ENCODE measurements at places on chromosomes 7 and 10.

- DNase-seq, result no peak
Measured at GRCh38 chr7:135283959-135284638, 50.5 kb downstream of the STRA8 start.

GRCh38 chr10:68251151-68251550 lies 19.2 kb upstream of the ATOH7 start:
- DNase-seq, result no peak

DNA sequence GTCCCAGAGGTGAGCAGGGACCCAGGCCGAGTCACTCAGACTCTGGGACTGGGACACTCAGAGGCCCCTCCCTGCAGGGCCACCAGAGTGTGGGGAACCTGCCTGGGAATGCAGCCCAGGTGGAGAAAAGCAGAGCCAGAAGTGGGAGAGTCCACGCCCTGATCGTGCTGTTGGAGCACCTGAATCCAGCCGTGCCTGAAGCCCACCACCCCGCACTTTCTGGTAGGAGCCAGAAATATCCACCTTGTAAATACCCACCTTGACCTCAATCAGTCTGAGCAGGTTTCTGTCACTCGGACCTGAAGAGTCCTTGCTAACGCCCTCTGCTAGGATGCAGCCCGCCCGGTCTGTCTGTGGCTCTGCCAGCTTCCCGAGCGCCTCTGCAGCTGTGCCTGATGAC lies 86.7 kb downstream of the PDGFA start:
- DNase-seq, result no peak

DNA sequence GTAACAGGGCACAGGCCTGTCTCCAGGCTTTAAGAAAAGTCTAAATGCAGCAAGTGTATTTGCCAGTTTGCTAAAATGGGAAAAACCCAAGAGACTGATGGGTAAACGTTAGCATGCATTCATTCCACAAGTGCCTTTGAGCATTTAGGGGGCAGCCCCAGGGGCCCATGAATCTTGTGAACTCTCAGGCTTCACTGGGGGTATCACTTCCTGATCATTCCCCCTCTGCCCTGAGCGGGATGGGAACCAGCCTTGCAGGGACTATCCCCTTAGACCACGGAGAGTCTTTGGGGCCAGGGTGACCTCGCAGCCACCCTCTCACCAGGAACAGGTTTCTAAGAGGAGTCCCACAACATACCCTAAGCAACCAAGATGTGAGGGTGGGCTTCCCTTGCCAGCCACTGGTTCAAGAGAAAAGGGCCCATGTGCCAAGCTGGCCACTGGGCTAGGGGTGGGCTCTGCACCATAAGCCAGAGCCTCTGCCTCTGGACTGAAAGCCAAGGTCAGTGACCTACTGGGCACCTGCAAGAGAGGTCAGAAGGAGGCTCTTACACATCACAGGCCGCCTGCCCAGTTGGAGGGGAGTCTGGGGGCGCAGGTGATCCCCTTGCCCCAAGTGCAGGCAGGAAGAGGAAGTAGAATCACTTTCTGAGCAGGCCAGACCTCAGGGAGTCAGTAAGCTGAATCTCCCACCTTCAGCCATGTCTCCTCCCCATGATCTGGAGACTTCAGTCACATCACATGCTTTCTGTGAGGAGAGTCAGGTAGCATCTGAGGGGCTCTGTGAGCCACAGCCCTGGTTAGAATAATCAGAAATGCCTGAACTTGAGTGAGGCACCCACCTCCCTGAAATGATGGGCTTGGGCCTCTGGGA lies 75.0 kb downstream of the C10orf105 start:
- DNase-seq, result no peak

- no peak for DNase-seq
Measured at GRCh38 chr10:113782986-113783704, 31.7 kb downstream of the PLEKHS1 start.

GRCh38 chr7:36048902-36049240 lies 104.2 kb upstream of the EEPD1 start:
- no peak for DNase-seq

GRCh38 chr7:42906181-42906580 lies 5.7 kb downstream of the C7orf25 start:
- no peak for DNase-seq

DNA sequence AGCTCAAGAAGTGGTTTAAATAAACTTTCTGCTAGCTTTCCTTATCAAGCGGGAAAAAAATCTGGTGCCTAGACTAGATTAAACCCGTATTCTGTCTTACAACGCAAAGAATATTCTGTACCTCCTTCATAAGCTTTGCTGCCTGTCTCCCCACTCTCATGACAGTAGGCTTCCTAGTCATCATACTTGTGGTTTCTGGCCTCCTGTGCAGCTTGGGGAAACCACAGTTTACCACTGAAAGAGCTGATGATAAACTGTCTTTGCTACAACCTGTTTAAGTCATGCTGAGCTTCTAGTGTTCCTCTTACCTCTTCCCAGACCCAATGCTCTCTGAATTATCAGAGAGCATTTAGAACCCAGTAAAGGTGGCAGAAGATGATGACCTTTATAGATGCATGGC lies 55.0 kb downstream of the PODXL start:
- peak; percentile 49 for DNase-seq

DNA sequence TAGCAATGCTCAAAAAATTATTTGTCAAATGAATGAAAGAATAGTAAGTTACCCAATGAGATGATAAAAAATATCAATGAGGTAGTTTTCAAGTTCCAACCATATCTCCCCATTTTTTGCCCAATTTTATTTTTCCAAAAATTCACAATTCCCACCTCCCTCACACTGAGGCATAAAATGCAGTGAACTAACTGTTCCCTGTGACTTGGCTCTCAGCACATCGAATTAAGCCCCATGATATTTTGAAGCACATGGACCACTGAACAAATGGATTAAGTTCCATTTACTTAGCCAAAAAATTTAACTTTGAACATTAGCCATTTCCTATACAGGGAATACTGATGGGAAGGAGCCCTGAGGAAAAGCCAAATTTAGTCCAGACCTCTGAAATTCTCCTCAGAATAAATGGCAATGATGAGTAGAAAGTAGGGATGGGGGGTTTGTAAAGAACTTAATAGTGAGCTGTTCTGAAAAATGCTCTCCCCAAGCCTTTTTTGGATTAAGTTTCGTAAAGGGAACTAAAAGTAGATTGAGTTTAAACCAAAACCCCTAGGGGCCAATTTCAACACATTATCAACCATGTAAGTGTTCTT lies 166.3 kb upstream of the GRM3 start:
- DNase-seq, result no peak

DNA sequence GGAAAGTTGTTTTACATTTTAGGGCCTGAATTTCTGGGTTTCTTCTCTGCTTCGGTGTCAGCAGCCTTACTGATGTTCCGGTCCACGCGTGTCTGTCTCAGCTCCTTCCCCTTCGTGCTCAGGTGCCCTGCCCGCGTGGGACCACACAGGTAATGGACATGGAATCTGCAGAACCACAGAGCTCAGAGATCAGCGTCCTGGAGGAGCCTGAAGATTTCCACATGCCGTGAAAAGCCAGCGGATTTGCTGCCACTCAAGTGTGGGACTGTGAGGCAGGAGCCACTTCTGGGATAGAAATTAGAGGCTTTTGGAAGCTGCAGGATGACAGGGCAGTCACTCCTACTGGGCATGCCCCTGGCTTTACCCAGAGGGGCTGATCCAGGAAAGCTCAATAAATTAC lies 666.1 kb upstream of the FOXK1 start:
- DNase-seq, result no peak

DNA sequence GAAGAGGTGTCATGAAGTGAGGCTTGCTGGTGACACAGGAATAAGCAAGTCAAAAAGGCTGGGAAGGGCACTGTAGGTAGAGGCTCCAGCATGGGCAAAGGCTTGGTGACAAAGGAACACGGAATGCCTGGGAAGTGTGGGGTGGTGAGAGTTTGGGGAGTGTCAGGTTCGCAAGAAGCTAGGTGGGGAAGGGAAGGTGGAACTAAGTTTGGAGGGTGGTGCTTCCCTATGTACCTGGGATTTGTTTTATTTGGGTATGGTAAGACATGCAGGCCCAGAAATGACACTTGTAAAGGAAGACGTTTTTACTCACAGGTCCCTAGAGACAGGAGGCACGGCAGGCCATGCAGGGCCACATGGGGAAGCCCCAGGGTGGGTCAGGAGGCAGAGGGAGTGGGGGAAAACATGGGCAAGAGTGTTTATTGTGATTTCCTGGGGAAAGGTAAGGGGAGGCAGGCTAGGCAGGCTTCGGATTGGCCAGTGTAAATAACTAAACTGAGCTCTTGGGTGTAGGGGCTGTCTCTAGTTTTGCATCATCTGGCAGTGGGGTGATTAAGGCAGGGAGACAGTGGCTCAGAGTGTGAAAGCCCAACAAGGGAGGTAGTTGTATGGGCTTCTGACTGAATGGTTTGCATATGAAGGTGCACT lies 52.1 kb downstream of the SH2D4B start:
- no peak for DNase-seq

DNA sequence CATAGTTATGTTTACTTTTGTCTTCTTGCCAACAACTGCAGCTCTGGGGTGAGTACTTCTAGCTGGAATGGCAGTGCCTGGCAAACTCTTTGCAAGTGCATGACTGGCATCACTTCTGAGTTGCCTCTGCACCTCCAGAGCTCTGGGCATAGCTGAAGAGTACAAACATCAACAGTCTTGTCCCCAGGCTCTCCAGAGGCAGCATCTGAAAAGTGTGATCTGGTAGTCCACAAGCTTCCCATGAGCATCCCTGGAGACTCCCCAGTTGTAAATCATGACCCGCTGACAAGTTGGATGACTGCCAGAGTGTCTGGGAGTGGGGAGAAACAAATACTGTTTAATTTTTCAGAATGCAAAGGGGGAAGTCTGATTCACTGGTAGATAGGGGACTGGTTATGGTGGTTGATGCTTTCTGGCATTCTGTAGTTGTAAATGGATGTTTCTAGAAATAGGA lies 138.9 kb upstream of the CDK13 start:
- DNase-seq, result peak; percentile 21

DNA sequence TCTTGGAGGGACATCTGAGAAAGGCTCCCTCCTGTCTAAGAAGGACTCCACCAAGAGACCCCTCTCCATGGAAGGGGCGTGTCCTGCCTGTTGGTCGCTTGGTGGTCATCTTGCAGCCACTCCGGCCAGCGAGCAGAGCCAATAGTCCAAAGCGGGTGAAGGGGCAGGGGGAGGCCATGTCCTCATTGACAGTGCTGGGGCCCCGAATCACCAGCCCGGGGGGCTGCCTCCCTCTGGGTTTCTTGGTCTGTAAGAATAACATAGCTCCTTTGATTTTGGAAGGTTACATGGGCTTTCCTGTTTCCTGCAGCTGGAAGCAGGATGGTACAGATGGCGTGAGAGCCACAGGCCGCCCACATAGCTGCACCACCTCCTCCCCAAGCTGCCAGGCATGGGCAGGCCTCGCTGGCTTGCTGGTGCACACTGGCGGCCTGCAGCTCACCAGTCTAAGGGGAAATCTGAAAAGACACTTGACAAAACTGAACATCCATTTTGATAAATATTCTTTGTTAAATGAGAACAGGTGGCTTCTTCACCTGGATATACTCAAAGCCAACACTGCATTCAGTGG lies 105.8 kb downstream of the ARHGAP22 start:
- no peak for DNase-seq

GRCh38 chr10:113340282-113340681 lies 212.6 kb upstream of the HABP2 start:
- DNase-seq, result no peak

- DNase-seq, result peak; percentile 44
Measured at GRCh38 chr7:105487579-105488571, 34.2 kb downstream of the PUS7 start.

- DNase-seq, result no peak
Measured at GRCh38 chr7:74598558-74598957, 59.0 kb upstream of the GTF2I start.

GRCh38 chr10:101061624-101062231 lies at the start of gene KAZALD1:
Gene KAZALD1 (plus strand): TSS chr10:101061989. CDS start chr10:101062593, 604 bp downstream.
- no peak for DNase-seq

DNA sequence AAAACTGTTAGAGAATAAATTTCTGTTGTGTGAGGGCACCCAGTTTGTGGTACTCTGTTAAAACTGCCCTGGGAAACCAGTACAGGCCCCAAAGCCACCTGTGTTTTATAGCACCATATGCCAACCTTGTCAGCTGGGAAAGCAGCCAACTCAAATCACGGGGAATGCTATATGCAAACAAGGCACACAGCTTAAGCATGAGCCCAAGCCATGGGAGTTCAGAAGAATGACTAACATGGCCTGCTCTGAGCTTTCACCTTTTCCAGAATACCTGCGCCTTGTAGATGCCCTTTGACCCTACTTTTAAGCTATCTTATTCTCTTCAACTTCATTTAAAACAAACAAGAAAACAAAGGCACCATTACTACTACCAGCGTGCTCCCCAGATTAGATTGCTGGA lies 5.5 kb upstream of the SLC25A13 start:
- no peak for DNase-seq

GRCh38 chr7:149317496-149317895 lies 55.5 kb downstream of the ZNF783 start:
- no peak for DNase-seq

- no peak for DNase-seq
Measured at GRCh38 chr10:124003871-124004662, 89.3 kb downstream of the CHST15 start.

DNA sequence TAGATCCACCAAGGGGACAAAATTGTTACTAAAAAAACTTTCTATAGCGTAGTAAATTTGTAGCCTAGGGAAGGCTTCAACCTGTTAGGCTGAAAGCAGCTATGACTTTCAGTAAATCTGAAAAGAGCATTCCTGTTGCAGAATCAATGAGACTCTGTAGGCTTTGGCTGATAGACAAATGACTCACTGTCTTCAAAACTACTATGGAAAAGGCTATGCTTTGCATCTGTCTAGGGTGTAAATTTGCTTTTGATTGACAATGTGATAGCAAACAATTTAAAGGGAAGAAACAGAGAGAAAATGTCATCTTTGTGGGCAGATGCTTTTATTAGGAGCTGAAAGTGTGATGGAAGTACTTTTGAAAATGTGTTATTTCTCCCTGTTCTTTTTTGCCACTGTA lies 60.6 kb downstream of the ARL5B start:
- DNase-seq, result no peak

- DNase-seq, result no peak
Measured at GRCh38 chr7:157278167-157278790, 58.5 kb upstream of the DNAJB6 start.

- DNase-seq, result peak; percentile 32
Measured at GRCh38 chr7:75971961-75972763, 22.2 kb downstream of the TMEM120A start.

- no peak for DNase-seq
Measured at GRCh38 chr7:155842496-155843265, 30.4 kb upstream of the SHH start.

DNA sequence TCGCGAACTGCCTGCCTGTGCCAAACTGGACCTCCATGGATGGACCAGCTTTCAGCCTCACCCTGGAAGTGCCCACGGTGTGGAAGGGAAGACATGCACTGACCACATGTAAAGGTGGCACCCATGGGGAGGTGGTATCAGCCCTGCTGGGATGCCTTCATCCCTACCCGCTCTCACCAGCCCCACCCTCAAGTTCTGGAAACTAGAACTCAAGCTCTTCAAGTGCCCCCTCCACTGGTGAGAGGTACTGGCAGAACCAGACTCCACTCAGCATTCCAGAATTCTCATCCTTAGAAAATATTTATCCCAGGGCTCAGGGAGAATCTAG lies 5.9 kb downstream of the ZNF488 start:
- DNase-seq, result no peak
